ENCODE measurements at places on chromosomes 16 and 17. TPM values are rescaled to one million over a fixed set of nuclear protein-coding genes. Genes with fewer than 3 reads are reported as not detected.

DNA sequence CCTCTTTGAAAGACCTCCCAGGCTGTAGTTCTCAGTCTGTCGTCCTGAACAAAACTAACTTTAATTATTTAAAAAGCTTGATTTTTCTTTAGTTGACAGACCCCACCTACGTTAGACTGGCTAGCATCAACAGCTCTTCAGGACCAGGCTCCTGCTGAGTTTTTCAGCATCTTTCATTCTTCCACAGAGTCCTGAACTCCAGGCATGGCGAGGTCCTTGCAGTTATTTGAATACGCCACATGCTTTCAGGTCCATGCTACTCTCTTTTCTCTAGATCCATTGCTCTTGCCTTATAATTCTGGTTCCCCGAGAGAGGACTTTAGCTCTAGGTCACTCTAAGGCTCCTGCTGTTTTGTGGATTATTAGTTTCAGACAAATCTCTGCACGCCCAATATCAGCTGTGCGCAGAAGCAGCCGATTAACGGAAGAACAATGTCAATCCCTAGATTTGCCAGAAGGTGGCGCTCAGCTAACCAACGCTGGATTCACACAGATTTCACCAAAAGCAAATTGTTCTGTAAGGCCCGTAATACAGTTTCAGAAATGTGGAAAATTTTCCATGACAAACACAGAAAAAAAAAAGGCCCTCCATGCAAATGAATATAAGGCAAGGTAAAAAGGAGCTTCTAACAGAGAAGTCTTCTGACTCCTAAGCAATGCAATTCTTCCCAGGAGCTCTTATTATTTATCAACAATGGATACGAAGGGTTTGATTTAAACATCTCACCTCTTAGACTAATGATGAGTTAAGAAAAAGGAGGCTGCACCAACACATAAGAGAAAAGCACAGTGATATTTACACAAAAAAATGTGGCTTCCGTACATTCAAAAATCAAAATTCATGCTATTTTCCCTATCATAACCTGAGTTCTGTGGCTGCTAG is 33.5 kb upstream of the BCO1 start:
- DNase-seq = peak; percentile 60

DNA sequence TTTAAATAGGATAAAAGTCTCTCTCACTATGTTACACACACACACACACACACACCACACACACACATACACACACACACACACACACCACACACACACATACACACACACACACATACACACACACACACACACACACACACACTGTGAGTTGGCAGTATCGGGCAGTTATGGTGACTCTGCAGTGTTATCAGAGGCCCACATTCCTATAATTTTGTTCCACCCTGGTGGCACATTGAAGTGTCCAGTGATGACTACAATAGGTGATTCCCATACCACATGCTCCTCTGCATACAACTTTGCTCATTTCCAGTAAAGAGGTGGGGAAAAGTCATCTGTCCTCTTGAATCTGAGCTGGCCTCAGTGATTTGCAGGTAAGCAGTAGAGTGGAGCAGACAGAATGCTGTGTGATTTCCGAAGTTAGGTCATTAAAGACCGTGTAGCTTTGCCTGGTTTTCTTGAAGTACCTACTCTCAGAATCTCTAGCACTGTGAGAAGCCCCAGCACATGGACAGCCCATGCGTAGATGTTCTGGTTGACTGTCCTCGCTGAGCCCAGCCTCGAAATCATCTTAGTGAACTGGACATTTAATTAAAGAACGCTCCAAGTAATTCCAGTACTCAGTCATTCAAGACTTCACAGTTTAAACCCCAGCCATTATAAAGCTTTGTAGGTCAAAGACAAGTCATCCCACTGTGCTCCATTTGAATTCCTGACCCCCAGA is 836.6 kb upstream of the SOX9 start:
- DNase-seq = no peak

- DNase-seq = no peak
Measured at GRCh38 chr17:30805944-30806456, 18.5 kb downstream of the CRLF3 start.

GRCh38 chr17:28379814-28380801 is 8.6 kb downstream of the SARM1 start:
- peak; percentile 6 for DNase-seq

- no peak for DNase-seq
Measured at GRCh38 chr17:57370037-57370581, 113.8 kb downstream of the MSI2 start.

DNA sequence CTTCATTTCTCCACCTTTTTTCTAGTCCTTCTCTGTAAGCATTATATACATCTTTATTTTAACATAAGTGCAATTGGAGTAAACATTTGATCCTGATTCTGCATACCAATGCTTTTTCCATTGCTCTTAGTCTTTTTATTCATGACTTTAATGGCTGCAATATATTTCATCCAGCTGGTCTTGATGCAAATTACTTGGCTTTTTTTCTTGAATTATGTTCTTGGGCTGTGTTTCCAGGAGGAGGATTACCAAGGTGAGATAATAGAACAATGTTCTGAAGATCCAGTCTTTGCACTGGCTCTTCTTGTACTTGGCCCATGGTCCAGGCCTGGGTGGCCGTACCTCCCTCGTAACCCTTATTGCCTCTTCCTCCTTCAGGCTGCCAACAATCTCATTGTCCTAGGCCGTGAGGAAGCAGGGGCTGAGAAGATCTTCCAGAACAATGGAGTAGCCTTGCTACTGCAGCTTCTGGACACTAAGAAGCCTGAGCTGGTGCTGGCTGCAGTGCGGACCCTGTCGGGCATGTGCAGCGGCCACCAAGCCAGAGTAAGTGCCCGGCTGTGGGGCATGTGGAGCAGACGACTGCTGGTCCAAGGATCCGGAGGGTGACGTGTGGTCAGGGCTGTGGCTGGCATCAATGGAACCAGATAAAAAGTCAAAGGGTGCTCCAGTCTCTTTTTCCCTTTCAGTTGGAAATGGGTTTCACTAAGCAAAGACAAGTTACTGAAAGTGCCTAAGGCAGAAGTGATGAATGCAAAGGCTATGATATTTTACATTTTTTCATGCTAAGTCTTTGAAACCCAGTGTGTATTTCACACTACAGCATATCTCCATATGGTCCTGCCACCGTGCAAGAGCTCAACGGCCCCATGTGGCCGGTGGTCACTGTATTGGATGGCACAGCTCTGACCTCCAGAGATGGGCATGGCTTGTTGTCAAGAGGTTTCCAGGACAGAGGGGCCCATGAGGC is 6.9 kb downstream of the UNC45B start:
- no peak for DNase-seq

GRCh38 chr17:50220811-50221210 is 19.4 kb upstream of the COL1A1 start:
- no peak for DNase-seq

DNA sequence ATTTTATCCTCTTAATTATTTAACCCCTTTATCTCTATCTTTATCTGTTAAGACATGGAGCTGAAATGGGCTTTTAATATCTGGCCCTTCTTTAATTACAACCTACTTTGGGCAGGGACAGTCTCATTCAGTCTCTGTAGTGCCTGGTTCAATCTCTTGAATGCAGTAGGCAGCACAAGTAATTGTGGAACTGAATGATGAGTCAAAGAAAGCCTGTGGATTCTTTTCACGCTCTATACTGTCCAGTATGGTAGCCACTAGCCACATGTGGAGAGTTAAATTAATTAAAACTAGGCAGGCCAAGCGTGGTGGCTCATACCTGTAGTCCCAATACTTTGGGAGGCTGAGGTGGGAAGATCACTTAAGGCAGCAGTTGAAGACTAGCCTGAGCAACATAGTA is 9.3 kb downstream of the BPTF start:
- DNase-seq = no peak

Gene CCDC78
- 44.3 TPM for total RNA-seq

Data from ovary (tissue), 10 donors.